Stimulated activated CD8-positive, alpha-beta memory T cell treated with anti-CD3 and anti-CD28 coated beads, Interleukin-4, amount 100 ng/mL, for 4 hours (primary cell): ENCODE measurements at places on chromosomes 2 and 18.

DNA sequence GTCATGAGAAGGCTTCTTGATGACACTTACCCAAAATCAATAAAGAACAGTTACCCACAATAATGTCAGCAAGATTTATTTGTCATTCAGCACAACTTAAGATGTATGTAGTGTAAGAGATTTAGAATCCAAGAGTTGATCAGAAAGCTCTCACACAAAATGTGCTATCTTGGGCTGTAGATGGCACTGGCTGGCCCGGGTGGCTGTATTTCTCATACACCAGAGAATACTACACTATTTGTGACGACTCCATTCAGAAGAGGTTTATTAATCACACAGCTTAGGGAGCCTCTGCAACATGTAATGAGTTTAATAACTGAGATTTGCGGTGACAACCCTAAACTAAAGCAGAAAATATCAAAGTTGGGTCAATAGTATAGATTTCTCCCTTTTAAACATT is 530.4 kb upstream of the KLHL29 start:
- DNase-seq = no peak

GRCh38 chr2:130795431-130795830 is 40.1 kb downstream of the AMER3 start:
- DNase-seq = no peak

GRCh38 chr2:238127165-238128060 is 11.1 kb upstream of the KLHL30 start:
- no peak for DNase-seq

- DNase-seq = no peak
Measured at GRCh38 chr2:240586919-240587800, 626 bp downstream of the CAPN10 start.

GRCh38 chr2:129133692-129134641 is 815.3 kb upstream of the HS6ST1 start:
- no peak for DNase-seq

GRCh38 chr18:69175681-69176080 is 225.0 kb upstream of the DOK6 start:
- DNase-seq = no peak

DNA sequence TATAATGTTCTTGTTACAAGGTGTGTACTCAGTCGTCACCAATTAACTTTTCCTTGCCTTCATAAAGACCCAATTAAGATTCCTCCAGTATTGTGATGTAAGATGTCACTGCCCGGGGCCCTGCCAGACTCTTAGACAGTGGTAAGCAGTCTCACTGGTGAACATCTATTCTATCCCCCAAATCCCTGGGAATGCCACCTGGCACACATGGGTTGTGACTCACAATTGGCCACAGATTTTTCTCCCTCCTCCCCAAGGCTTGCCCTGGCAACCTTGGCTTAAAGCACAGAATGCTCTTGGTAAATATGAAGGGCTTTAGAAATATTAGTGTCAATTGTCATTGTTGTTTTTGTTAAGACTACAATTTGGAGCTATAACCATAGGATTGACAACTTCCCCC is 287.9 kb downstream of the ETAA1 start:
- no peak for DNase-seq

DNA sequence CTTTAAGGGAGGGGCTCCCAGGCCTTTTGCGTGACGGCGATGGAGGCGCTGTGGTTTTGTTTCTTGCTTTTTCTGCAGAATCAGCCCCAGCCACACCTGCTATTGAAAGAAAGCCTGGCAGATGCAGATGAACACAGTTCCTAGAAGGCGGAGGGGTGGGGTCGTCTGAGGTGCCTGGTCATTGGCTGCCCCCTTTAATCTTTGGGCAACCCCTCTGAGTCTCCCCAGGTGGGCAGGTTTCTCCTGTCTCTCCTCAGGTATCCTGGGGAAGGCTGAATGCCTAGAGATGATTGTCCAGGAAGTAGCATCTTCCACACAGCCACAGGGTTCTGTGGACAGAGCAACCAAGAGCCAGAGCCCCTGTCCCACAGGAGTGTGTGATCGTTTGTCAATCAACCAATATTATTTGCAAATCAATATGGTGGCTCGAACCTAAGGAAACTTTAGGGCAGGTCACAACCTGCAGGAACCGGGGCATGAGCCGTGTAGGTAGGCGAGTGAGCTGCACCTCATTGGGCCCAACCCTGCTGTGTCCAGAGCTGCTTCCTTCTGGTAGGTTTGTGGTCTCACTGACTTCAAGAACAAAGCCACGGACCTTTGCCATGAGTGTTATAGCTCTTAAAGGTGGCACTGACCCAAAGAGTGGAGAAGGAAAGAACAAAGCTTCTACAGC is 104.3 kb downstream of the NDUFA10 start:
- DNase-seq = no peak

- DNase-seq = no peak
Measured at GRCh38 chr2:112712903-112713584, 7.8 kb upstream of the NT5DC4 start.

- DNase-seq = no peak
Measured at GRCh38 chr2:3440477-3440876, 61.0 kb downstream of the TRAPPC12 start.

DNA sequence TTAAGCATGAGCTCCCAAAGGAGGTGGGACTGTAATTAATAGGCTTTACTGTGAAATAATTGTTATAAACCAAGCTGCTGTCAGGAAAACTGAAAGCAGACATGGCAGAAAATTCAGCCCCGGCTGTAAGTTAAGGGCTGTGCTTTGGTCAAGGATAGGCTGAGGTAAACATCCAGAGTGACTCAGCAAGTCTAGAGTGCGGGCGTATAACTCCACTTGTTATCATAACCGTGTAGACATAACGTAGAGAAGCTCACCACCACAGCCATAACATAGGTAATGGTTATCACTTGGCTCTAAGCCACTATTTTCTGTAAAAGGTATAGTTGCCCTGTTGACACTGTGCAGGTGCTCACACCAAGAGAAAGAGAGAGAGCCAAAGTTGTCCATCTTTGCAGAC is 316.8 kb downstream of the DCDC2C start:
- no peak for DNase-seq

DNA sequence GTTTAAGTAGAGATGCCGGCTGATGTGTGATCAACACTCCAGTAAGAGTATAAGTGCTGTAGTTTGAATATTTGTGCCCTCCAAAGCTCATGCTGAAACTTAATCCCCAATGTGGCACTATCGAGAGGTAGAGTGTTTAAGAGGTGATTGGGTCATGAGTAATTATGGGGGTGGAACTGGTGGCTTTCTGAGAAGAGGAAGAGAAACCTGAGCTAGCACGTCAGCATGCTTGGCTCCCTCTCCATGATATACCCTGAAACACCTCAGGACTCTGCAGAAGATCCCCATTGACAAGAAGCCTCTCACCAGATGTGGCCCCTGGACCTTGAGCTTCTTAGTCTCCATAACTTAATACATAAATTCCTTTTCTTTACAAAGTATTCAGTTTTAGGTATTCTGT is 584.8 kb downstream of the TSN start:
- DNase-seq = no peak

DNA sequence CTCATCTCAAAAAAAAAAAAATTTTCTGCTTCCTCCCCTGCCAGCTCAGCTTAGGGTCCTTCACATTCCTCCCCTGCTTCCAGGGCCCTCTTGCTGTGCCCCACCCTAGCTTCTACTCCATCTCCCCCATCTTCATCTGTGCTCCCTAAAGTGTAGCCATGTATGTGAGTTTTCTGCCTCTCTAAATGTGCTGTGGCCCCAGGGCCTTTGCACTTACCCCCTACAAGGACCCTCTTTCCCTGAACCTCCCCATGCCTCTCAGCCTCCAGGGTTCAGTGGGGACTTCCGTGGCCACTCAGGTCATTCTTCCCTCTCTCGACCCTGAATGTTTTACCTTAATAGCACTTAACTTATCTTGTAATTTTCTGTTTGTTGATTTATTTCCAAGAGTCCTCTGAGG is 6.2 kb upstream of the ARHGEF4 start:
- no peak for DNase-seq

DNA sequence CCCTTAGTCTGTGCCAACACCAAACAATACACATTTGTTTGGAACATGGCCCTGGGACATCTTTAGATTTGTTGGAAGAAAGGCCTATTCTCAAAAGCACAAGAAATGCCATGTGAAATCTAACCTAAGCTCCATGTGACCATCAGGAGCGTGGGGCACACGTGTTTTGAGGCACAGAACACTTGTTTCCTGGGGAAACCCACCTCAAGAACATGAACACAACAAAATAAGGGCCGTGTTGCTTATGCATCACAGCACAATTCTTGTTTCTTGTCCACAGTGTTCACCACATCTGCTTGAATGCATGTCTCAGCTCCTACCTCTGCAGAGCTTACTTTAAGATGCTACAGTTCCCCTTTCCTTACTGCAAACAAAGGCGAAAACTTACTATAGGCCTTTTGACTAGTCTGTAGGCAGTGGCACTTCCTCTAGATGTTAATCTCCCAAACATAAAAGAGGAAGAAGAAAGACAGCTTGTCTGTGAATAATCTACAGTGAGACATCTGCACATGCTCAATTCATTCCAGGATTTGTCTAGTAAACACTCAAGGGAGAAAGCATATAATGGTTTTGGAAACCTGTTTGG is 165.0 kb downstream of the ANKRD44 start:
- DNase-seq = no peak

DNA sequence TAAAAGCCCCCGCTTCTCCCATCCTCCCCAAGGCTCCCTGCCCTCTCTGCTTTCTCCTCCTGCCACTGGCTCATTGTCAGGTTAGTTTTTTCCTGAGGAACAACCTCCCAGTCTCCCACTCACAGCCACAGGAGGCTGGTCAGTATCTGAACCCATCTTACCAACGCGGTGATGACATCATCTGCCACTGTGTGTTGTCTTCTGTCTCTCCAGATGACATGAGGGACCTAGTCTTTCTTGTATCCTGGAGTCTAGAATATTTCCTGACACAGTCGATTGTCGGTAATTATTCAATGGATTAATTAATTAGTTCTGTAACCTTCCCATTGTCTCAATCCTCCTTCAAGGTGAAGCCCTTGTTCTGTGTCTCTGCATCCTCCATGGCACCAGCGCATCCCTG is 290.2 kb downstream of the GALR1 start:
- no peak for DNase-seq

DNA sequence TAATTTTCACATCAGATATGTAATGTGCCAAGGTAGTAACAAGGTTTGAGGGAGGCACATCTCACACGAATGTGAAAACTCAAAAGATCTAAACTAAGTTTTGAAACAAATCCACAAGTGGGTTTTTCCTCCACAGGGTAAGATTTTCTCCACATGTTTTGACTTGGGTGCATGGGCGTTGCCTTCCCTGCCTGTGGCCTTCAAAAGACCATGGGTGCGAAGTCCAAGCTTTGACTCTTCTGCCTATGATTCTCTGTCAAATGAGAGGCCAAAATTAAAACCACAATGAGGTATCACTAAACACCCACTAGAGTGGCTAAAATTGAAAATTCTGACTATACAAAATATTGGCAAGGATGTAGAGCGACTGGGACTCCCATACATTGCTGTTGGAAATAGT is 30.7 kb downstream of the NIFK start:
- no peak for DNase-seq

DNA sequence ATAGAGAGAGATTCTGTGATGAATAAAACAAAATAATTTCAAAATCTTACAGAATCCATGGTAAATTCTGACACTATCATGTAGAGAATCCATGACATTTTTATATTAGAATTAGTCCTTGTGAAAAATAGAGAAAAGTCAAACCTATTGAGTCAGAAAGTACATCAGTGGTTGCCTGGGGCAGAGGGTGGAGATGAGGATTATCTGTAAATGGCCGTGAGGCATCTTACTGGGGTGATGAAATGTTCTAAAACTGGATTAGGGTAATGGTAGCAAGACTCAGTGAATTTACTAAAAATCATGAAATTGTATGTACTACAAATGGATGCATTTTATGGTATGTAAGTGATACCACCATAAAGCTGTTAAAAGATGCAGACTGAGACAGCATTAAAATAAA is 323.1 kb downstream of the SLC8A1 start:
- no peak for DNase-seq

GRCh38 chr2:71101656-71102055 is 28.4 kb downstream of the MCEE start:
- no peak for DNase-seq

GRCh38 chr18:12811191-12811950 is 72.7 kb downstream of the PTPN2 start:
- no peak for DNase-seq

DNA sequence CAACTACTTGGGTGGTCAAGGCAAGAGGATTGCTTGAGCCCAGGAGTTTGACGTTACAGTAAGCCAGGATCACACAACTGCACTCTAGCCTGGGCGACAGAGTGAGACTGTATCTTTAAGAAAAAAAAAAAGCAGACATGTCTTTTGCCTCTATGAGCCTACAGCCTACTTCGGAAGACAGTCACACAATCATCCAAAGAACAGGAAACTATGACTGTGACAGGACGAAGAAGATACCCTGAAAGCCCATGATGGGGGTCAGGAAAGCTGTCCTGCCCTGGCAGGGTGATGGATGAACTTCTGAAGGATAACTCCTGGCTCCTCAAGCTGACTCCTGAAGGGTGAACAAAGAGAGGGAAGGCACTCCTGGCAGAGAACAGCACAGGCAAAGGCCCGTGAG is 251.7 kb upstream of the SIX2 start:
- no peak for DNase-seq

DNA sequence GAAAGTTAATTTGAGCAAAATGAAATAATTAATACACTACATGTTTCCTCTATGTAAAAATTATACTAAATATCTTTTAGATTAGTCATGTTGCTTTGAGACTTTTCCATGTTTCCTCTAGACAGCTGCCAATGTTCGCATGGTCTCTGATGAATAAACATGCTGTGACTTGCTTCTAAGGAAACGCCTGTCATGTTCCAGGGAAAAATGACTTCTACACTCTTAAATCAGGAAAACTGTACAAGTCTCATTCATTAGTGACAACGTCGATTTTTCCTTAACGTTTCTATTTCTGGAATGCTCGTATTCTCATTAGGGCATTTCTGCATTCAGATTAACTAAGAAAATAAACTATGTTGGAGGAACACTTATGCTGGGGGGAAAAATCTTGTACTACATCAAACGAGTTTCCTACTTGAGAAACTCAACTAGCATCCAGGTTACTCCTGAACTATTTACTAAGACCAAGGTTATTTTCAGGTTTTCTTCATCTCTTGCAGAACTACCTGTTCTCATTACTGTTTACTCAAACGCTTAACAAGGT is 1.6 kb downstream of the COBLL1 start:
- DNase-seq = no peak

DNA sequence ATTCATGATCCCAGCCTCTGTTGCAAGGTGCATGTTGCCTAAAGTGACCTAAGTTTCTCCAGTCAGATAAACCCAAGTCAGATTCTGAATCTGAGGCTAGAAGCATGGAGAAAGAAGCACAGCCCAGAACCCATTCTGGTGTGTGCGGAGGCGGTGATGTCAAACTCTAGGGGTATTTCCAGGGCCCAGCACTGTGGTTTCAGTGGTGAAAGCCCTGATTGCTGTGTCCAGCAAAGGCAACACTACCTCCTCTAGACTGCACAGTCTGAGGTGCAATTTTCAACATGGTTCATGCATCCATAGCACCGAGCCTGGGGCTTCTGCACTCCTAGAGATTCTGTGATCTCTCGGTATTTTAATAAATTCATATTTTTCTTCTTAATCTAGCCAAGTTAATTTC is 264.8 kb upstream of the KLHL29 start:
- DNase-seq = no peak
